Muscle of leg (tissue), 16 donors: ENCODE measurements at places on chromosomes 12 and 14. TPM values are rescaled to one million over a fixed set of nuclear protein-coding genes. Genes with fewer than 3 reads are reported as not detected.

Gene KRT2
- not detected for total RNA-seq

Gene MYF6
- total RNA-seq, result 105 TPM

Gene FBXO21
- total RNA-seq, result 27.7 TPM

Gene PLA2G1B
- 0.75 TPM for total RNA-seq

Gene NTN4
- total RNA-seq, result 25.0 TPM

Gene PLEKHG7
- total RNA-seq, result 0.18 TPM

Gene CCDC38
- 0.09 TPM for total RNA-seq

Gene CS
- total RNA-seq, result 93.5 TPM

Gene TSPAN19
- 0.04 TPM for total RNA-seq

Gene IGF1
- total RNA-seq, result 26.5 TPM

Gene KRT77
- total RNA-seq, result not detected

Gene TSHR
- 0.31 TPM for total RNA-seq

Gene BDKRB2
- 3.5 TPM for total RNA-seq

Gene SELPLG
- total RNA-seq, result 2.8 TPM

Gene NRXN3
- 0.49 TPM for total RNA-seq

Gene TAS2R7
- not detected for total RNA-seq

Gene FAM161B
- 6.6 TPM for total RNA-seq

Gene RDH5
- total RNA-seq, result 22.0 TPM

Gene HRK
- total RNA-seq, result 0.13 TPM

Gene ISM2
- 0.09 TPM for total RNA-seq

Gene PLD4
- 3.1 TPM for total RNA-seq

Gene FGF6
- 24.7 TPM for total RNA-seq

Gene IFNG-AS1
- 0.31 TPM for total RNA-seq

Gene PZP
- 0.40 TPM for total RNA-seq

Gene RASSF9
- 2.3 TPM for total RNA-seq

Gene SPATS2
- total RNA-seq, result 18.8 TPM

Gene SOAT2
- total RNA-seq, result 0.04 TPM

Gene MUCL1
- not detected for total RNA-seq

Gene IGFBP6
- total RNA-seq, result 132 TPM

Gene CATSPERB
- total RNA-seq, result 0.80 TPM

Gene SCNN1A
- not detected for total RNA-seq

Gene AKAP5
- total RNA-seq, result 0.27 TPM

Gene TMEM52B
- total RNA-seq, result not detected

Gene NGB
- total RNA-seq, result not detected

Gene MMP19
- total RNA-seq, result 2.7 TPM

Gene GPR162
- 11.3 TPM for total RNA-seq

Gene SGPP1
- 8.8 TPM for total RNA-seq

Gene ITGA7
- 255 TPM for total RNA-seq

Gene COQ6
- 36.8 TPM for total RNA-seq

Gene HOXC10
- total RNA-seq, result 7.6 TPM

Gene OR10P1
- total RNA-seq, result not detected

Gene FGF23
- 0.04 TPM for total RNA-seq

Gene ZNF384
- total RNA-seq, result 18.2 TPM

Gene PAX9
- total RNA-seq, result 0.13 TPM

Gene MARCHF9
- 5.6 TPM for total RNA-seq

Gene RTN1
- 1.2 TPM for total RNA-seq

Gene LBHD2
- total RNA-seq, result 0.09 TPM

Gene BEGAIN
- 2.0 TPM for total RNA-seq

Gene DENND5B
- total RNA-seq, result 21.0 TPM

Gene NANOG
- 0.04 TPM for total RNA-seq

Gene TMPRSS12
- not detected for total RNA-seq

Gene PITPNM2
- total RNA-seq, result 3.0 TPM

Gene ANKS1B
- total RNA-seq, result 5.6 TPM

Gene P2RX7
- total RNA-seq, result 1.6 TPM

Gene KCNA5
- total RNA-seq, result 2.9 TPM

Gene ST8SIA1
- 6.9 TPM for total RNA-seq
